ENCODE measurements at places on chromosomes 5 and 9.

DNA sequence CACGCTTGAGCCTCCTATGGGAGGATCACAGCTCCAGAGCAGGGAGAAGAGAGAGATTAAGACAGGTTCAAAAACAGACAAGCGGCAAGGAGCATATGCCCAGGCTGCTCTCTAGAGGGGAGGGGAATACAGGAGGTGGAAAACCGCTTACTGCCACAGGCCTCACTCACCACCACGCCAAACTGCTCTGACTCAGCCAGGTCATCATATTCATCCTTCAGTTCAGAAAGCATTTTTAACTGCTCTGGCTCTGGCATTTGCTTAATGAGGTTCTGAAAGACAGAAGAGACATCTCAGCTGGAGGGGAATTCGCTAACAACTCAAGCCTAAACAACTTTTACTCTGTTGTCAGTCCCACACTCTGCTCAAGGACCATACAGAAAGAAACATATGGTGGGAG lies 40.1 kb downstream of the PCDHGC5 start:
- no peak for DNase-seq

- DNase-seq: no peak
Measured at GRCh38 chr5:75678155-75678554, 39.1 kb downstream of the POC5 start.

GRCh38 chr9:113631871-113632665 lies 168.5 kb downstream of the RGS3 start:
- DNase-seq: no peak

DNA sequence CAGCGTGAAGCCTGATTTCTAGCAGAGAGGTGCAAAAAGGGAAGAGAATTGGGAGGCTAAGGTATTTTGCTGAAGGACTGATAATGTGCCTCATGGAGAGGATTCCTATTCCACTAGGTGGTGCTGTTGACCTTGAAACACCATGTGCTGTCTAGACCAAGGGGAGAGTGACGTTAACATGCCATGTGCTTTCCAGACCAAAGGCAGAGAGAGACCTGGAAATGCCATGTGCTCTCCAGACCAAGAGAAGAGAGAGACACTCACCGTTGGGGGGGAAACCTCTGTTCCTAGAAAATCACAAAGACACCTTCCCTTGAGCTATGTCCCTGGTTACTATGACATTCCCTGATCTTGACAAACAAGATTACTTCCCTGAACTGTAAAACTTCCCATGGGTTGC lies 286.0 kb upstream of the TUSC1 start:
- peak; percentile 28 for DNase-seq

GRCh38 chr5:53041071-53041692 lies 52.0 kb downstream of the ITGA2 start:
- no peak for DNase-seq

DNA sequence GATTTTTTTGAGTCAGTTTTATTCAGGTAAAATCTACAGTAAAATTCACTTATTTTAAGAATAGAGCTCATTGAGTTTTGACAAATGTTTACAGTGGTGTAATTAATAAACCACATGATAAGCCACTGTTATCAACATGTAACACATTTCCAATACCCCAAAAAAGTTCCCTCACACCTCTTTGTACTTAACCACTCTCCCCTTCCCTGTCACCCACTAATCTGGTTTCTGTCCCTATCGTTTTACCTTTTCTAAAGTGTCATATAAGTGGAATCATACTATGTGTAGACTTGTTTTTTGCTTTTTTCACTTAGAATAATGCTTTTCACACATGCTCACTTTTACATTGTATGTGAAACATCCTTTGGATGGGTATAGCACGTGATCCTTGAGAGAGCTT lies 127.2 kb downstream of the KDM4C start:
- no peak for DNase-seq

DNA sequence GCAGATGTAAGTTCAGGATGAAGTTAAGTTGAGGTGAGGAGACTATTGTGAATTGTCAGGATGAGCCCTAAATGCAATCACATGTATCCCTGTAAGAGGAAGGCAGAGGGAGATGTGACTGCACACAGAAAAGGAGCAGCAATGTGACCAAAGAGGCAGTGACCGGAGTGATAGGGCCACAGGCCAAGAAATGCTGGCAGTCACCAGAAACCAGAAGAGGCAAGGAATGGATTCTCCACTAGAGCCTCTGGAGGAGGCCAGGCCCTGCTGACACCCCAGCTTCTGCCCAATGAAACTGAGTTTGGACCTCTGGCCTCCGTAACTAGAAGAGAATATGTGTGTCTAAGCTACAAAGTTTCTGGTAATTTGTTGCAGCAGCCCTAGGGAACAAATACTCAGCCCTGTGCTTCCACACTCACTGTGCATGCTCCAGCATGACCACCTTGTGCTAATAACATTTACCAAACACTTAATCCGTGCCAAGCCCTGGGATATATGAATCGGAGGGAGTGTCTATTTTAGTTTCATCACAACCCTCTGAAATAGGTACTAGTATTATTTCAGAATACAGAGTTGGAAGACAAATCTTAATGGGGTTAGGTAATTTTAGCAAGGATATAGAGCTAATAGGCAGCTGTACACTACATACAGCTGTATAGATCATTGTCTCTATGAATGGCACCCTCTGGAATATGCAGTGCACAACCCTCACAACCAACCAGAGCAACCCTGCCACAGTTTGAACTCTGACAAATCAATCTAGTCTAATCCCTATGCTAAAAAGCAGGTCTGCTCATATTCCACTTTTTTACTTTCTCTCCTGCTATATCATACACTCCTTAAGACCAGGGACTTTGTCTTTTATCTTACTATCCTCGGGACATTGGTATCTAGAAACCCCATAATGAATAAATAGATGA lies 7.8 kb upstream of the GPX8 start:
- DNase-seq: no peak

DNA sequence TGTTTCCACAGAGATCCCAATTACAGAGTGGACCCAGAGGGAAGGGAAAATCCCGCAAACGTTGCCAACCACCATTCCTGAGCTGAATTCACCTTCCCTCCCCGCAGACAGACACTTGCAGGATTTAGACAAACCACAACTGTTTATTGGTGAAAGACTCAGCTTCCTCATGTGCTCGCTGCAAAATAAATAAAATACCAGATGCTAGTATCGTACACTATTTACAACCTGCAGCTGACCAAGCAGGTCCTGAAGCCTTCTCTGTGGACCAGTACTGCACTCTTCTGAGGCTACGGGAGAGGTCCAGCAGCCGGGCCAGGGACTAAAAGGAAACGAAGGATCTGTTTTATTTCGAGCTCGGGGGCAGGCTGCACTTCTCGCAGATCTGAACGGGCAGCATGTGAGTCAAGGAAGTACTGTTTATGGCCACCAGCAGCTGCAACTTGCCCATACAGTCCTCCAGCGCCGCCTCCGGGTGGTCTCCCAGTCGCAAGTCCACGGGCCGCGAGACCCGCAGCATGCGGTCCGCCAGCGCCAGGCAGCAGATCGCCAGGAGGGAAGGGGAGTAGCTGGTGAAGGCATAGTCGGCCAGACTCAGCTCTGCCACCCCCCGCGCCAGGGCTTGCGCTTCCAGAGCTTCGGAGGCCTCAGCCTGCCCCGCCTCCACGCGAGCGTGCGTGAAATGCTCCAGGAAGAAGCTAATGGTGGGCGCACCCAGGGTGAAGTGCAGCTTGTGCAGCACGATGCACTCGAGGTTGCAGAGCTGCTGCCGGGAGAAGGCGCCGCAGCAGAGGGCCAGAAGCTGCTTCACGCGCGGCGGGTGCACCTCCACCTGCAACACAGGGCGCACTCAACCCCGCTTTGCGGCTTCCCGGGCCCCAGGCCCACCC lies 2.1 kb downstream of the CCNO start:
- no peak for DNase-seq

GRCh38 chr5:59300930-59301329 lies 592.6 kb downstream of the PDE4D start:
- DNase-seq: no peak

GRCh38 chr5:127416906-127417305 lies 100.5 kb upstream of the PRRC1 start:
- no peak for DNase-seq

GRCh38 chr5:151155775-151156506 lies 1.6 kb downstream of the ANXA6 start:
- peak; percentile 32 for DNase-seq

GRCh38 chr5:160749682-160750081 lies 102.3 kb downstream of the ATP10B start:
- no peak for DNase-seq

DNA sequence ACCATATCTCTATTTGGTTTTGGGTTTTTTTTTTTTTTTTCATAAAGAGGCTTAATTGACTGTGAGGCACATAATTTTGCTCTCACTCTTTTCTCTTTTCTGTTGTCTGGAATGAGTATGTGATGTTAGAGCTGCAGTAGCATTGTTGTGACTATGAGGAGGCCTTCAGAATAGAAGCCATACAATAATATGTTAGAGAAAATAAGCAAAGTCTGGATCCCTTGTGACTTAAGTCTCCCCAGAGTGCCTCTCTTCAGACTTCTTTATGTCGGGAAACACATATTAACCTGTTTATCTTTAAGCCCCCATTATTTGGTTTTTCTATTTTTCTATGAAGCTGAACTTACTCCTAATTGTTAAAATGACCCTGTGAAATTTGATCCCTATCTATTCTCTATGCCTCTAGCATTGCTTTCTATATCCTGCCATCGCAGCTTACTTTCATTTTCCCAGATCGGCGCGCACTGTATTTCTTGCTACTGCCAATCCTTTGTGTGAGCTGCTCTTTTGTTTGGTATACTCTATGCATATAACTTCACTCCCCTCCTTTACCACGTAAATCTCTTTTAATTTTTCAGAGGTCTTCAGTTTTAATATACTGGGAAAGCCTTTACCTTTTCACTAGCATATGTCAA lies 372.5 kb upstream of the KCNN2 start:
- no peak for DNase-seq

All from SW480 (cell line).